ENCODE measurements at places on chromosomes 7 and 10. TPM values are rescaled to one million over a fixed set of nuclear protein-coding genes. Genes with fewer than 3 reads are reported as not detected.

DNA sequence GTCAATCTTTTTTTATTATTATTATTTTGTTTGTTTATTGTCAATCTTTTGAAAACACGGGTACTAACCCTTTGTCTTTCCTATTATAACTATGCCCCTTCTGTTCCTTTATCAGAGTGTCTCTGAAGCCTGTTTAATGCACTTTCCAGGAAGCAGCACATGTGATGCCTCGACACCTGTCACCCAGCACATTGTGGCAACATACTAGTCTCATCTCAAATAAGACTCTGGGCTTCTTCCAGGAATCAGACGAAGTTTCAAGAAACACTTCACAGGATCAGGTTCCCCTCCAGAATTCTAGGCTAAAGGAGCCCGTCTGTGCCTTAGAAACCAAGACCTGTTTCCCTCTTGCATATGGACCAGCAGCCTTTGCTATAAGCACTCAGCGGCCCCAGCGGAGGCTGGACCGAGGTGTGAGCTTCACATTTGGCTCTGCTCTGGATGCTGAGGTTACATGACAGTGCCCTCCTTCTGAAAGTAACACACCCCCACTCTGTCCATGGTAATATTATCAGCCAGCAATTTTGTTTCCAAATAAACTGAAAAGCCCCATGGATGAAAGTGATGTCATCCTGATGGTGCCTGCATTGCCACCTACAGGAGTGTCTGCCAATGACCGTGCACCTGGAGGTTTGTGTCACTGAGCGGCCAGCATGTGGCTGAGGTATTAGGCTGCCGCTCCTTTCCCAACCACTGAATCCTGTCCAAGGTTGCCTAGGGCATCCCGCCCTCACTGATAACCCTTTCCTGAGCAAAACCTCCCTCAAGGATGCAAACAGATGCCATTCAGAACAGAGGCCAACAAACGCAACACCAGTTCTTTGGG is 38.1 kb downstream of the MKI67 start:
- H3K4me1 ChIP-seq, result no peaks in the 10 kb centered on the region
- no peak overlapping the region for H3K4me3 ChIP-seq
- no peak overlapping the region for H3K27ac ChIP-seq
- no peak for DNase-seq
- H3K27me3 ChIP-seq, result no peaks in the 10 kb centered on the region
- H3K36me3 ChIP-seq, result no peaks in the 10 kb centered on the region

DNA sequence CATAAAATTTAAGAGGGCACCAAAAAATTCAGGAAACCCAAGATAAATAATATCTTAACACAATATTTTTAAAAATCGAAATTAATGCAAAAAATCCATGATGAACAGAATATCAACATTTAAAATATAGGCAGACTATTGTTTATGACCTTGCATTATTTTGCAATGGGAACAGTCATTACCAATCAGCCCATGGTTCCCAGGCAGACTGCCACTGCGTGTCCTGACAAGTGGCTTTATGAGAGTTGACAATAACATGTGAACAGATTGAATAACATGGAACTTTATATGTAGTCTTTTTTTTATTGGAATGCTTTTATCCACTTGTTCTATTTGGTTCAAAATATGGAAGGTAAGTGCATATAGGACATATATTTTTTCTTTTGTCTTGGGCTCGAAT is 3.1 kb upstream of the AVPI1 start:
- H3K27ac ChIP-seq, result no peak overlapping the region
- no peak for DNase-seq
- peaks cover 27% of the 10 kb centered on the region for H3K4me1 ChIP-seq
- no peaks in the 10 kb centered on the region for H3K36me3 ChIP-seq
- no peaks in the 10 kb centered on the region for H3K27me3 ChIP-seq

- no peaks in the 10 kb centered on the region for H3K27me3 ChIP-seq
- no peaks in the 10 kb centered on the region for H3K4me1 ChIP-seq
- H3K36me3 ChIP-seq, result no peaks in the 10 kb centered on the region
Observed at GRCh38 chr7:73892003-73892999, 31.3 kb downstream of the TMEM270 start.

DNA sequence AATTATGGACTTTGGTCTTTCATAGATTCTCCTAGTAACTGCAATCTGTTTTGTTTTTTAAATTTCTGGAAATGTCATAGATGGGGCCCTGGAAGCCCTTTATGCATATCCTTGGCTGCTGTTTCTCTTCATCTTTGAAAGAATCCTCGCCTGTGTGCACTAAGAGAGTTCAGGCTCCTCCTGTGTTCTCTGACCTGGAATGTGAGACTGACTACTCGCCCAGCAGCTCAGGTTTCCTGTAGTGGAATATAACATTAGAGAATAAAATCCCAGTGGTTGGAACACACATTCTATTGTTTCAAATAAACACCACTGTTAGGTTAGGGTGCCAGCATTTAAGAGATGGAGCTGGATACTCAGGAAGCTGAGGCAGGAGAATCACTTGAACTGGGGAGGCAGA is 56.3 kb downstream of the WDFY4 start:
- H3K4me1 ChIP-seq, result no peaks in the 10 kb centered on the region
- H3K27ac ChIP-seq, result no peak overlapping the region
- H3K27me3 ChIP-seq, result no peaks in the 10 kb centered on the region
- no peak for DNase-seq

- no peaks in the 10 kb centered on the region for H3K27me3 ChIP-seq
- no peak overlapping the region for H3K27ac ChIP-seq
- H3K4me3 ChIP-seq, result no peak overlapping the region
- DNase-seq, result no peak
- no peaks in the 10 kb centered on the region for H3K4me1 ChIP-seq
- H3K36me3 ChIP-seq, result no peaks in the 10 kb centered on the region
Observed at GRCh38 chr7:74069086-74069541, 14.5 kb upstream of the LIMK1 start.

- H3K4me3 ChIP-seq, result no peak overlapping the region
- H3K27ac ChIP-seq, result no peak overlapping the region
- no peaks in the 10 kb centered on the region for H3K36me3 ChIP-seq
- H3K27me3 ChIP-seq, result no peaks in the 10 kb centered on the region
Observed at GRCh38 chr7:49790209-49790608, 16.8 kb downstream of the VWC2 start.

DNA sequence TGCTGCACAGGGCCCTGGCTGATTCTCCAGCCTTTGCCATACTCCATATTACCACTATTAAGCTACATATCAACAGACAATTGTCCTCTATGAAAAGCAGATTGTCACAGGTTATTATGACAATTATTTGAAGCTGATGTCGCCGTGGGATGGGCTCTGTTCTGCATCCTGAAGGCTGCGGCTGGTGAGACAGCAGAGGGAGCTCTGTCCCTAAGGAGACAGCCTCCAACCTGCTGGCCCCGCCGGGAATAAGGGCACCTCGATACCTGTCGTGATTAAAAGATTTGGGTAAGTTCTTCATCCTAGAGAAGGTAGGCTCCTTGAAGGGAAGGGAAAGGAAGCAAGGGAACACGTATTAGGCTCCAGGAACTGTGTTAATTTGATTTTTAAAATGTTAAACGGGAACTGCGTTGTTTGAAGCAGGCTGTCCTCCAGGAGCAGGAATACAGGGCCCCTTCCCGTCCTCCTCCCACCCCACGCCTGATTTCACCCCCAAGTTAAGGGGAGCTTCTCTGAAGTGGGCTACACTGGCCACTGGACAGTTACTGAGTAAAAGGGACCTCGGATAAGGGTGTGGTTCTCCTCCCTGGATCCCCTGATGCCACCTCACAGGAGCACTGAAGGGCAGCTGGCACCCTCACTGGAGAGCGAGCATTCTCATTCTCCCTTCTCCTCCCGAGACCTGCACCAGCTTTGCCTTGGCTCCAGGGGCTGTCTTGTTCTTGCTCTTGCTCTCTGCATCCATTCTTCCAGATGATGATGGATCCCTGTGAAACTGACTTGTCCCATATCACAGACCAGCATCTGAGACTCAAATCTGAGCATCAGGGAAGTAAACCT is 11.8 kb upstream of the TIAL1 start:
- no peak overlapping the region for H3K27ac ChIP-seq
- H3K4me1 ChIP-seq, result no peaks in the 10 kb centered on the region
- H3K36me3 ChIP-seq, result no peaks in the 10 kb centered on the region

DNA sequence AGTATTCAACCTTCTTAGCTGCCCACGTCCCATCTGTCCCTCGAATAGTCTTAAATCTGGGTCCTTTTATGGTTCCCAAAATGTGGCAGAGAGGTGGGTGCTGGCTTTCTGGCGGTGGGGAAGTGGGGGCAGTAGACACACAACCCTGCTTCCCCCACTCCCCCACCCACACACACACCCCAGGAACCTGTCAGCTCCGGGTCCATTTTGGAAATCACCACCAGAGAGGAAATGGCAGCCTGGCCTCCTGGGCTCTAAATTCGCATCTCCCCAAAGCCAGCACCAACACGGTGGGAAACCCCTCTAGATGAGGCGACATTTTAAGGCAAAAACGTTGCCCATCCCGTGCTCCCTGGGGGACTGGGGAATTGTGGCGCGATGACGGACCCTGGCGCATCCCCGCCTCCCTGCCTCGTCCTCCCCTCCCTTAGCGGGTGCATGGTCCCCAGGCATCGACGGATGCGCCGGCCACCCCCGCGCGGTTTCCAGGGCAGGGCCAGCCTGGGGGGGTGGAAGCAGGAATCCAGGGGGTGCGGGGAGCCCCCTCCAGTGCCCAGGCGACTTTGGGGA is 702 bp downstream of the TMEM130 start:
- no peak overlapping the region for H3K27ac ChIP-seq
- H3K36me3 ChIP-seq, result no peaks in the 10 kb centered on the region
- H3K4me1 ChIP-seq, result peaks cover 22% of the 10 kb centered on the region
- DNase-seq, result no peak

DNA sequence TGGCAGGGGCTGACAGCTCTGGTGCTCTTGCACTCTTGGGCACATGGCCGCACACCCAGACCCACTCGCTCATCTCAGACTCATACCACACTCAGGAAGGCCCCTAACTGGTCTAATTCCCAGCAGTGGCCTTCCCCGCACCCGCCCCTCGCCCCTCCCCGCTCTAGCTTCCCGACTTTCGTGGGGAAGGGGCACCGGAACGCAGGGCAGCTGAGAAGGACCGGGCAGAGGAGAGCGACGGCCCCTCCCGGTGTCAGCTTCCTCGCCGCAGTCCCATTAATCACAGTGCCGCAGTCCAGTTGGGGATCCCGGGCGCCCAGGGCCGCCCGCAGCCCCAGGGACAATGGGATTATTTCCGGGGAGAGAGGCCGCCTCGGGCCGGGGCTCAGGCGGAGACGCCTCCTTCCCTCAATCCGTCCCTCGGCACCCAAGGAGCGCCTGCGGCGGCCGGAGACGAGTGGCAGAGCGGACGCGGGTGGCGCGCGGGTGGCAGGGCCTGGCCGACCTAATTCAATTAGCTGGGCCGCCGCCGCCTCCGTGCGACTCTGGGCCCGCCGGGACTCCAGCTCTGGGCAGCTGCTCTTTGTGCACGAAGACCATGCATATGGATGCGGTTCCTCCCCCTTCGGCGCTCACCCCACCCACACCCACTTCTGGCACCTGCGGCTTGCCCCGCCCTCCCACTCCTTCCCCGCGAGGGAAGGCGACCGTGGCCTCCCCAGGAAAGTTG is 7.8 kb upstream of the TLX1 start:
- H3K36me3 ChIP-seq, result no peaks in the 10 kb centered on the region
- peak overlapping the region; percentile 17 for H3K4me3 ChIP-seq
- peaks cover 24% of the 10 kb centered on the region for H3K4me1 ChIP-seq
- DNase-seq, result no peak
- H3K27me3 ChIP-seq, result peaks cover 37% of the 10 kb centered on the region
- H3K27ac ChIP-seq, result no peak overlapping the region

DNA sequence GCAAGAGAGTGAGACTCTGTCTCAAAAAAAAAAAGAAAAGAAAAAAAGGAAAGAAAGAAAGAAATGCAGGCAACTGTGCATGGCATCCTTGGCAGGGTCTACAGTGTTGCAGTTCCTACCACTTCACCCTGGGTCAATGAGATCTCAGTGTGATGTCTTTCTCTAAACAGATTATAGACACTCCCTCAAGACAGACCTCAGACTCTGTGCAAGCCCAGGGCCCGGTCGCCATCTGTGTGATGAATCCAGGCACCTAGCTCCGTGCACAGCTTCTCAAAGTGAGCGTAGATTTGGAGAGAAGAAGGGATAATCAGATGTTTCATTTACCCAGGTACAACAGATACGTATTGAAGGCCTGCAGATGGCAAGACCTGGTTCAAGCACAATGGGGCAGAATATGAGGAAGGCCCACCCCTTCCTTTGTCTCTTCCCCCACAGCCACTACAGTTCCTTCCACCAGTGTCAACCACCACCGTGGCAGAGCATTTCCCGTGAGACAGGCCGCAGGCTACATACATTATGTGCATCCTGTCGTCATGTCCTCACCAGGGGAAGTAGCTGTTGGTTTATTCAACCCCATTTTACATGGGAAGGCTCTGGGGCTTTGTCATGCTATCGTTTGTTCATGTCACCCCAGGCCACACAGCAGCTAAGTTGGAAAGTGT is 471.7 kb upstream of the GALNT17 start:
- no peak overlapping the region for H3K4me3 ChIP-seq
- H3K36me3 ChIP-seq, result no peaks in the 10 kb centered on the region
- no peak overlapping the region for H3K27ac ChIP-seq
- no peaks in the 10 kb centered on the region for H3K27me3 ChIP-seq
- peaks cover 5% of the 10 kb centered on the region for H3K4me1 ChIP-seq

DNA sequence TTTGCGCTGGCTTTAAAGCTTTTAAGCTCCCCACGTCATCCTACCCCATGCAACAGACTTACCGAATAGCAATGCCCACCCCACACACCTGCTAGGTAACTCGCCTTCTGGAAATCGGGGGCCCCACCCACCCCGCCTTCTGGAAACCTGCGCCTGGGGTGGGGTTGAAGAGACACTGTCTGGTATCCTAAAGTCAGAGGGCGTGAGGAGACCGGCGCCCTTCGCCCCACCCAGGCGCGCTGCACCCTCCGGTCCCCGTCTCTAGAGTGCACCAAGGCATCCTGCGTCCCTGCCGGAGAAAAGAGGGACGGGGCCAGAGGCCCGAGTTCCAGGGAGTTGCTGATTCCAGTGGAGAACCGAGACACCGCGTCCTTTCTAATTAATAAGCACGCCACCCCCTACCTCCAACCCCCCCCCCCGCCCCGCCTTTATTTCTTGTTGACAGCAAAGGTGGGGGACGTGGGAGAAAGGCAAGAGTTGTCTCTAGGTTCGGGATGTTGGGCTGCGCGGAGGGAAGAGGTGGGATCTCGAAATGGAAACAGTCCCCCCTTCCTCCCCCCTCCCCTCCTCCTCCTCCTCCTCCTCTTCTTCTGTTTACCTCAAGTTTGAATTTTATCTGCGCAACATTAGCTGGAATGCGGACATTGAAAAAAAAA is 220.9 kb upstream of the MKLN1 start:
- peak overlapping the region; percentile 78 for H3K4me3 ChIP-seq
- peak; percentile 74 for DNase-seq
- no peaks in the 10 kb centered on the region for H3K36me3 ChIP-seq

SMKR1 gene
- polyA plus RNA-seq, result not detected

UPK3B gene
- polyA plus RNA-seq, result 1.9 TPM

SPAM1 gene
- not detected for polyA plus RNA-seq

FAM25A gene
- not detected for polyA plus RNA-seq

DPYSL4 gene
- polyA plus RNA-seq, result not detected

PCDH15 gene
- not detected for polyA plus RNA-seq

FAM25C gene
- not detected for polyA plus RNA-seq

PAPOLB gene
- not detected for polyA plus RNA-seq
